ENCODE measurements at places on chromosomes 12 and 14.

DNA sequence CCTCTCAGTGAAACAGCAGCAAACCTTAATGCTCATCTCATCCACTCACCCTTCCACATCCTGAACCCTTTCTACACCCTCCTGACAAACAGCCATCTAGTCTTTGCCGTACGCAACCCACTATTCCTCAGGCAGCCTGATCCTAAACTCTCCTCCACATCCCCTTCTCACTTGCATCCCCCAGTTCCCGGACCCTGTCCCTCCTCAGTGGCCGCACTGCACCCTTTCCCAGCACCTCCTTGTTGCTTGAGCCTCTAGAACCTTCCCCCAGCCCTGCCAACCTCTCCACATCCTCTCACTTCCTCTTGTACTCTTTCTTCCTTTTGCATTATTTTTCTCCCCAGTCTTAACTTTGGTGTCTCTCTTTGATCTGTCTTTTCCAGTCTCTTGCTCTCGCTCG, 42.9 kb downstream of the IQSEC3 start:
- DNase-seq: no peak

DNA sequence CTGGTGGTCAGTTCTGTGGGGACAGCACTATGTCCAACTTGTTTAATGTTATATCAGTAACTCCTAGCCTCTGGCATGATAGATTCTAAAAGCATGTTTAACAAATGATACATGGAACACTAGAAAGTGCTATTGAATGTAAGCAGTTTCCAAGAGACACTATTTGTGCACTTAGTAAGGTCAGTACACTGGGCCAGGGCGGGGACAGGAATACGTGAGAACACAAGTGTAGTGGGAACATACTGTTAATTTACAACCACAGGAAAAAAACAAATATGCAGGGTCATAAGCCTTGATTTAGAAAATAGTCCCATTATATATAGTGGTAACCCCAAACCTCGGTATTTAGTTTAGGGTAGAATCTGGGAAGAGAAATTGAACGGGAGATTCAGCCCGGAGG, 88.9 kb upstream of the SLC38A2 start:
- DNase-seq: no peak

DNA sequence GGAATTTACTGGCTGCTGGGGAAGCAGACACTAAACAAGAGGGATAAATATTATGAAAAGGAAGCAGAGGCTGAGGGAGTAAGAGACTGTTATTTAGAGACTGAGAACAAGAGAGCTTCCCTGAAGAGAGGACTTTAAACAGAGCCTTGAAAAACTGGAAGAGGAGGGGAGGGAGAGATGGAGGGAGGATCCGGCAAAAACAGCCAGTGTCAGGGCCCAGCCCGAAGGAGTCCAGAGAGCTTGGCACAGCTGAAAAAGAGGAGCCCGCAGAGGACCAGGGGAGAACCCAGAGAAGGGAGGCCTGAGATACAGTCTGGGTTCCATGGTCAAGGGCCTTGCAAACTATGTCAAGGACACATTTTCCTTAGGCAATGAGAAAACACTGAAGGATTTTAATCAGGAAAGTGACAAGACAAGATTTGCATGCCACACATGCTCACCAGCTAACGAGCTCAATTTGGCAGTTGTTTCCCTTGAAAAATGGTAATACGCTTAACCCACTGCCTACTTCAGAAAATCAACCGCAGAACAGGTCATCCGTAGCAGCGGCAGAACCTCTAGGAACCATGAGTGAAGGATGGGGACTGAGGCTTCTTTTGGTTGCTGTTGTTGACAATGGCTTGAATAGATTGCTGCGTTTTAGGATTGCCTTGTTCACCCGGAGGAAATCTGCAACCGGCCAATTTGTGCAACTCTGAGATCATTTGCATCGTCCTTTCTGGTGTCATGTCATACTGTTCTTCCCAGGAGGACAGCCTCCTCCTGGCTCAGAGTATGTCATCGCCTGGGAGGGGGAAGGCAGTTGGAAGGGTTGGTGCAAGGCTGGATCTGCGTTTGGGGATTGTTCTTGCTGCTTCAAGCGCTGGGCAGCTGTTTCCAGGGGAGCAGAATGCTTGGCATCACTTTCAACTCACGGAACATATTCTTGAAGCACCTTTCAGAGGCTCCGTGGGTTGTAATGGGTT, 108.2 kb downstream of the PRMT8 start:
- DNase-seq: no peak

- DNase-seq: peak; percentile 44
Observed at GRCh38 chr14:58488550-58488949, 61.0 kb downstream of the KIAA0586 start.

- DNase-seq: no peak
Observed at GRCh38 chr12:31477687-31478086, 113.2 kb downstream of the DENND5B start.

DNA sequence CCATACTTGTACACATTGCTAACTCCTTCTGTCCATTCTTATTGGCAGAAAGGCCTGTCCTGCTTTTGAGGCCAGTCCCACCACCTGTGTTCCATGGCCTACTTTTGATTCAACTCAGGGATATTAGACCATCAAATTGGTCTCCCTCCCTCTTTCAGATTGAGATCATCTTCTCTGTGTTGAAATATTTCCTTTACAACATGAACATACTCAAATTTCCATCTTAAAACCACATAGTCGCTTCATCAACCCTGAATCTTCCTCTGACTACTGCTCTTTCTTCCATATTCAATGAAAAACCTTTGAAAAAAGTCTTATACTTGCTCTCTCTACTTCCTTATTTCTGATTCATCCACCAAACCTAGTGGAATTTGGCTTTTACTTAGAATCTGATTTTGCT, 34.9 kb downstream of the TRMT5 start:
- DNase-seq: peak; percentile 21

GRCh38 chr12:52582486-52582885, 8.8 kb upstream of the KRT74 start:
- no peak for DNase-seq

DNA sequence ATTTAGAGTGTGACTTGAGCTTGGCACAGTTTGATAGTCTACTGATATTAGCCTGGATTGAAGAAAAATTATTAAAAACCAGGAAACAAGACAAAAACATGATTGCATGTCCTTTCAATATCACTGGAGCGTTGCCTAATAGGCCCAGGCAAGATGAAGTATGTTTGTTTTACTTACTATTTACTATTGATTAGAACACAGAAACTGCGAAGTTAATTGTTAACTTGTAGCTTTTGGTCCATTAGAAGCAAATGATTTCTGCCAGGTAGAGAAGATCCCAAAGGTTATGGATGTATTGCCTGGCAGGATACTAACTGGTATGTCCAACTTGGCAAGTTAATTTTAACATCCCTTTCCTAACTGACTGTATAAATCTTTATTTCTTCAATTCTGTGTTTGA, 268.9 kb downstream of the ETNK1 start:
- no peak for DNase-seq

GRCh38 chr12:98419795-98420404, 95.5 kb upstream of the TMPO start:
- DNase-seq: no peak

- DNase-seq: peak; percentile 83
Observed at GRCh38 chr14:64654246-64654900, 49.9 kb upstream of the PLEKHG3 start.

DNA sequence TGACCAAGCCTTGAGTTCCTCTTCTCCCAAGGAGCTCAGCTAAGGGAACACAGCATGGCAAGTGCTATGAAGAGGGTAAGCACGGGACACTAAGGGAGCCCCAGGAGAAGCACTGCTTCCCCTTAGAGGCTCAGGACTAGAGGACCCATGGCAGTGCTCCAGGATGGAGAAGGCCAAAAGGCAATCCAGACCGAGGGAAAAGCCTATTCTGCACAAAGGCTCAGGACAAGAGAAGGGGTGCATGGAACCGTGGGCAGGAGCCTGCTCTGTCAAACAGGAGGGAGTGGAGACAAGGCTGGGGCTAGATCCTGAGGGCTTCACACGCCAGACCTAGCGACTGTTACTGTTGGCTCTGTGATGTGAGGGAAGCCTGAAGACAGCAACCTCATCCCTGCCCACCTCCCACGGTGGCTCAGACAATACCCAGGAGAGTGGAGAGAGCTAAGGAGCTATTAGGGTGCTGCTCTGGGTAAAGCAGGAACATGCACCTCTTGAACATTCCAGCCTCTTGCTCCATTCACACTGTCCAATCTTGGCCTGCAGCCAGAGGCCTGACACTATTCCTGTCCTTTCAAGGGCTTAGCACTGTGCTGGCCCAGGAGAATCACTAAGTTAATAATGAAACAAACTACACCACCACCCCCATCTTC, 24.2 kb downstream of the OTUB2 start:
- DNase-seq: no peak

GRCh38 chr14:100416921-100417860, 94.1 kb downstream of the SLC25A47 start:
- no peak for DNase-seq

- peak; percentile 37 for DNase-seq
Observed at GRCh38 chr12:117098361-117099217, 627 bp downstream of the TESC start.

GRCh38 chr14:30520536-30520935, 38.4 kb upstream of the G2E3 start:
- no peak for DNase-seq

DNA sequence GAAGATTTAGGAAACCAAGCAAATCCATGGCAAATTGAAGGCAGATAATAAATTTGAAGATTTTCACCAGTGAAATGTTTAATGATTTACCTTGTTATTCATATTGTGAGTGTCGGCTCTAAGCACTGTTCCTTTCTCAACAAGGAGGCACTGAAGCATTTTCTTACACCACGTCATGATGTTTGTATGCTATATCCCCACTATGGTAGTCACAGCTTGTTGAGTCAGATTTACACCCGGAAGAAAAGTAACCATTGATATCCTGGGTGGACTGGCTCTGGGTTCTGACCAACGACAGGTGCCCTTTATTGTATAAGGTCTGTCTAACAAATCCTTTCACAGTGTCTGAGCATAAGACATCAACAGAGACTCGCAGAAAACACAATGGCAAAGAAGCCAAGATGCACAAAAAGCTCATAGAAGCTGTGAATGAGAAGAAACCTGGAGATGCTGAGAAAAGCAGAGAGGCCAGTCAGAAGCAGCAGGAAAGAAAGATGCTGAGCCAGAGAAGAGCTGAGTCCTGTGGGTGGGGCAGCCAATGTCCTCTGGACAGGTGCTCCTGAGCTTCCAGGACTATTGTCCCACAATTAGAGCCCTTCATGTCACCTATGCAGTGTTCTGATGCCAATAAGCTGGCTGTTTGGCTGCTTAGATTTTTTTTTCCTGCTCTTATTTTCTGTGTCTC, 49.7 kb upstream of the ARHGAP5 start:
- DNase-seq: no peak

DNA sequence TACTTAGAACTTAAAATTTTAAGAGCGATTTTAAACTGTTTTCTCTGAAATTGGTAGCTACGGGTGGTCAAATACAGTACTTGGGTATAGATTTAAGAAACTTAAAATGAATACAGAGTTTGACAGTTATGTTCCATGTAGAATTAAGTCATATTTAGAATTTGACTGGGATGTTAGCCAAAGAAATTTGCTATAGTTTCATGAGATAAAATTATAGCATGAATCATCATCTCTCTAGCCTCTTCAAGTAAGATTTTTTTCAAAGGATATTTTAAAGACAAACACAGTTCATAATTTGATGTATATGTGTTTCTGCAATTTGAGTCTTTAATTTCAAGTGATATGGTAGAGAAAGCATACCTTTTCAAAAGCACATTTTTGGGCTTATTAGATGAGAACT, 41.0 kb downstream of the ZCRB1 start:
- no peak for DNase-seq
